A549 treated with CpdA at 1 μM for 4 hours (cell line): ENCODE measurements at places on chromosomes 7 and 10. TPM values are rescaled to one million over a fixed set of nuclear protein-coding genes. Genes with fewer than 3 reads are reported as not detected.

The SYCE1 gene
- not detected in 5 replicates for total RNA-seq

The ARMC3 gene
- total RNA-seq: 0.31 to 1.0 TPM (median 0.53 TPM) in 5 replicates

The COX19 gene
- total RNA-seq: 6.0 to 7.8 TPM (median 6.6 TPM) in 5 replicates

The SYNPO2L gene
- total RNA-seq: 0.03 TPM in 1 of 5 replicates, not detected in the others

The SH2D4B gene
- 0.02 to 0.06 TPM in 2 of 5 replicates, not detected in the others for total RNA-seq

The CLCN1 gene
- 0.05 TPM in 1 of 5 replicates, not detected in the others for total RNA-seq

The RASSF4 gene
- total RNA-seq: 1.1 to 1.7 TPM (median 1.3 TPM) in 5 replicates

The TCAF2 gene
- 0.16 to 0.36 TPM (median 0.24 TPM) in 5 replicates for total RNA-seq

The PIP gene
- total RNA-seq: not detected in 5 replicates

The FAM241B gene
- total RNA-seq: 18.3 to 21.2 TPM (median 19.5 TPM) in 5 replicates

The ZNF736 gene
- 0.02 TPM in 1 of 5 replicates, not detected in the others for total RNA-seq

The FKBP6 gene
- not detected in 5 replicates for total RNA-seq

The TMEM236 gene
- 0.05 to 0.12 TPM (median 0.07 TPM) in 5 replicates for total RNA-seq

The WDFY4 gene
- under 0.01 TPM in 1 of 5 replicates, not detected in the others for total RNA-seq

The CHPF2 gene
- total RNA-seq: 39.4 to 53.0 TPM (median 48.5 TPM) in 5 replicates

The GJD4 gene
- 0.09 TPM in 1 of 5 replicates, not detected in the others for total RNA-seq

The MALSU1 gene
- total RNA-seq: 65.7 to 89.4 TPM (median 82.3 TPM) in 5 replicates

The SLC26A4 gene
- total RNA-seq: 0.08 to 0.12 TPM (median 0.09 TPM) in 4 of 5 replicates, not detected in the other

The TMEM273 gene
- not detected in 5 replicates for total RNA-seq

The STEAP1B gene
- total RNA-seq: 0.03 to 0.21 TPM (median 0.17 TPM) in 3 of 5 replicates, not detected in the others

The TUBAL3 gene
- total RNA-seq: 0.24 to 0.49 TPM (median 0.31 TPM) in 5 replicates

The ADIRF gene
- 0.16 to 0.49 TPM in 2 of 5 replicates, not detected in the others for total RNA-seq

The GIMAP7 gene
- not detected in 5 replicates for total RNA-seq

The SLC16A9 gene
- 0.07 to 0.24 TPM (median 0.09 TPM) in 5 replicates for total RNA-seq

The NPTX2 gene
- 0.01 to 0.09 TPM (median 0.08 TPM) in 4 of 5 replicates, not detected in the other for total RNA-seq

The HHEX gene
- total RNA-seq: 15.5 to 17.6 TPM (median 15.9 TPM) in 5 replicates

The NPC1L1 gene
- total RNA-seq: 0.05 to 0.13 TPM (median 0.06 TPM) in 4 of 5 replicates, not detected in the other

The ADAM12 gene
- total RNA-seq: 3.8 to 5.7 TPM (median 4.3 TPM) in 5 replicates

The COPS6 gene
- 148 to 197 TPM (median 177 TPM) in 5 replicates for total RNA-seq

The AGMO gene
- 0.59 to 1.2 TPM (median 0.71 TPM) in 5 replicates for total RNA-seq

The POU6F2 gene
- total RNA-seq: not detected in 5 replicates

The SNX8 gene
- 41.3 to 73.4 TPM (median 55.2 TPM) in 5 replicates for total RNA-seq

The SPDYE3 gene
- not detected in 5 replicates for total RNA-seq

The WEE2 gene
- 0.03 TPM in 1 of 5 replicates, not detected in the others for total RNA-seq

The FAM13C gene
- 0.08 to 0.32 TPM (median 0.14 TPM) in 4 of 5 replicates, not detected in the other for total RNA-seq

The ITPRID1 gene
- not detected in 5 replicates for total RNA-seq

The PDE6C gene
- total RNA-seq: not detected in 5 replicates

The TFEC gene
- 0.01 to 0.10 TPM in 2 of 5 replicates, not detected in the others for total RNA-seq

The IL2RA gene
- not detected in 5 replicates for total RNA-seq
